Forelimb muscle (tissue), 1 donor: ENCODE measurements at places on chromosomes 12 and 14.

DNA sequence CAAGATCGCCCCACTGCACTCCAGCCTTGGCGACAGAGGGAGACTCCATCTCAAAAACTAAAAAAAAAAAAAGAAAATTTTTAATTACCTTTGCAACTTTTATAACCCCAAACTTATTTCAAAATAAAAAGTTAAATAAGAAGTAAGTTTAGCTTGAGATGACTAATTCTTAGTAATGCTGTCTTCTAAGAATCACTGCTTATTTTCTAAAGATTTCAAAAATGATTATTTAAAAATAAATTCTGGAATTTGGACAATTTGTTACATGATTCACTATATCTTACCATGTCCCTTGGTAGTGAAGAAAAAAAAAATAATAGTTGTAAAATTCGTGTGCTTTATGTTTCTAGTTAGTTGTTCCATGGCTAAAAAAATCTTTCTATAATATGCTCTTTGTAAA, 11.6 kb upstream of the HECTD1 start:
- no peak for DNase-seq

GRCh38 chr12:114163771-114164170, 197.6 kb upstream of the RBM19 start:
- DNase-seq = no peak

GRCh38 chr12:95943330-95943842, at the start of gene AMDHD1:
Gene AMDHD1 (plus strand): TSS chr12:95943331. CDS start chr12:95943399, 68 bp downstream.
- DNase-seq = no peak

DNA sequence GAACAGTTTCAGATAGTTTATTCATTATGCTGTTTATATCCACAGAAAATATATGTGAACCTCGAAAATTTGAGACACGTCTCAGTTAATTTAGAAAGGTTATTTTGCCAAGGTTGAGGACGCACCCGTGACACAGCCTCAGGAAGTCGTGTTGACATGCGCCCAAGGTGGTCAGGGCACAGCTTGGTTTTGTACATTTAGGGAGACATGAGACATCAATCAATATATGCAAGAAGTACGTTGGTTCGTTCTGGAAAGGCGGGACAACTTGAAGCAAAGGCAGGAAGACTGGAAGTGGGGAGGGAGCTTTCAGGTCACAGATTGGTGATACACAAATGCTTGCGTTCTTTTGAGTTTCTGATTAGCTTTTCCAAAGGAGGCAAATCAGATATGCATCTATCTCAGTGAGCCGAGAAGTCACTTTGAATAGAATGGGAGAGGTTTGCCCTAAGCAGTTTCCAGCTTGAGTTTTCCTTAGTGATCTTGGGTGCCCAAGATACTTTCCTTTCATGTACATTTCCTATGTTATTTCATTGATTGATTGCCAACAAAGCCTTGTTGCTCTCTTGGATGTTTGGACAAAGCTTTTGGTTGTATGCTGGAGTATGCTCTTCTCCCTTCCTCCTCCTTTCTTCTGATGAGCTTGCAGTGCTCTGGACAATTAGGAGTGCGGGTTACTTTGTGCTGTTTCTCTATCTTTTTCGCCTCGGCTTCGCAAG, 3.2 kb downstream of the SNAPC1 start:
- DNase-seq = no peak

GRCh38 chr14:26081043-26081442, 516.8 kb downstream of the NOVA1 start:
- DNase-seq = no peak

DNA sequence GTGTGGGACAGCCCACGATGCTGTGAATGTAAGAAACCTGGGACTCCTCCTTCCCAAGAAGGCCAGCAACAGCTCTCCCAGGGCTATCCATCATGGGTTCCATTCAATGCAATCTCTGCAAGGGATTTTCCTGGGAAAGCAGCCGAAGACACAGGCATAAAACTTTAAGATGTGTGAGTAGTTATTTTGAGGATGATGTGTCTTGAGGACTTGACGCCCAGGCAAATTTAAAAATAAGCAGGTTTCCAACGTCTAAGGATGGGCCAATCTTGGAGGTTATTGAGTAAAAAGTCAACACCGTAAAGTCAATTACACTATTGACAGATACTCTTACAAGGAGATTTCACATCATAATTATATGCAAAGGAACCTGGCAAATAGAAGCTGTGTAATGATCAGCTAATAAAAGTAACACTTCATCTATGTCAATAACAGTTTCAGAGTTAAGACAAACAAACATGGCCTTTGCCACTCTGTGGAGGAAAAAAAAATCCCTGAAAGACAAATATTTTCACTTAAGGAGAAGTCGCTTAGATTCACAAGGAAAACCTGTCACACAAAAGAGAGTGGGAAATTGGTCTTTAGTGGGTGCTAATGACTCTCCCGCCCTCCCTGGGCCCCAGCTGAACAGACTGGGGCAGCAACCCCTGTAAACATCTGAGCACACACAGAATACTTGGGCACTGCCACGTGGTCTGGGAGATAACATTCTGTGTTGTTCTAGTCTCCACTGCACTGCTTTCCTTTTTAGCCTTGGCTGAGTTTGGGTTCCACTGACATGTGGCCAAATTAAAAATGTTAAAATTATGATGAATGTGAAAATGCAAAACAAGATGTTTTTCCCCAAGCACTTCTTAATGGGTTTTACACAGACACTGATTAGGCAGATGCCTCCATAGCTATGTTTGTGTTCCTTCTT, 240.9 kb downstream of the FOXN3 start:
- no peak for DNase-seq

GRCh38 chr12:43213608-43214007, 338.4 kb downstream of the ADAMTS20 start:
- DNase-seq = no peak

DNA sequence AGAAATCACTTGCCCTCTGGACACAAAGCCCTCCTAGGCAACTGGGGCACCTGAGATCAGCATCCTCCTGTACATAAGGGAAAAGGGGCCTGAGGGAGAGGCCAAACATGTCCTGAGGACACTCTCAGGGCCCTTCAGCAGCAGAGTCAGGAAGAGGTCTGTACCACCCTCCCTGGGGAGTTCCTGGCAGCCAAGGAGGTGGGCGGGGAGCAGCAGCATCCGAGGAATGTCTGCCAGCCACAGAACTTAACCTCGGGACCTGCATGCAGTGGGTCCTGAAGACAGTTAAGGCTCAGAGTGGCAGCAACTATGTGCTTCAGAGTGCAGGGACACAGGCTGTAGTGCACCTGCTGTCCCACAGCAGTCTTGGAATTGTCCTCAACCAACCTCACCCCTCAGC, 62.1 kb downstream of the SPTB start:
- DNase-seq = no peak

GRCh38 chr12:131056626-131057025, 102.9 kb downstream of the ADGRD1 start:
- no peak for DNase-seq

DNA sequence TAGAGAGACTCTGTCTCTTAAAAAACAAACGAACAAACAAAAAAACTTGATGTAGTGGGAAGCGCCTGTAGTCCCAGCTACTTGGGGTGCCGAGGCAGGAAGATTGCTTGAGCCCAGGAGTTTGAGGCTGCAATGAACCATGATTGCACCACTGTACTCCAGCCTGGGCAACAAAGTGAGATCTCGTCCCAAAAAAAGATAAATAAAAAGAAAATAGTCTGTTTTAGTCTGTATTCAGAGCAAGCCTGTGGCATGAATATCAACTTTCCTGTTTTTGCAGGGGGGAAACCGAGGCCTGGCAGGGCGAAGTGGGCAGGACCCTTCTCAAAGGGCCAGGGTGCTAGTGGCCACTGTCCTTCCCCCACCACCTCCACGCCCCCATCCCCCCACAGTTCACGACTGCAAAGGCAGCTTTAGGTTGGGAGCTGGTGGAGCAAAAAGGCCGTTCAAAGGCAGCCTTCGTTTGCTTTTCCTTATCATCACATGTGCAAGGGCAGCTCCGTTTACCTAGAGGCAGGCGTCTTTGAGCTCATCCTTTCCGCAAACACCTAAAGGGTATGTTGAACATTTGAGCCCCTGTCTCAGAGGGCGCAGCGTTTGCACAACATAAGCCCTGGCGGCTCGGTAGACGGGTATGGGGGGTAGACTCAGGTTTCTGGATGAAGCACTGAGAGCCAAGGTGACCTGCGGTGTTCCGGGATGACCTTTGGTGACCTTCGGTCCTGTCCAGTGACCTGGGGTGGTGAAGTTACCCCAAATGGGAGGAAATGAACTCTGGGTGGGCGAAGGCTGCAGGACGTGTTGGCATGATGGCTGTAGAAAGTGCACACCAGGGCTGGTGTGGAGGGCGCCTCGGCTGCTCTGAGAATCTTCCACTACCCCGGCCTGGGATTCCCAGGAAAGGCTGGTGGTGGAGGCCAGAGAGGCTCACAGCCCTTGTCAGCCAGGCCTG, 8.7 kb upstream of the MEG3 start:
- no peak for DNase-seq

- no peak for DNase-seq
These were observed 80.4 kb downstream of the DAAM1 start for GRCh38 chr14:59268858-59269257.

GRCh38 chr14:58060077-58060476, 91.9 kb downstream of the ARMH4 start:
- DNase-seq = no peak

GRCh38 chr12:22355011-22355580, 20.6 kb upstream of the ST8SIA1 start:
- DNase-seq = no peak

DNA sequence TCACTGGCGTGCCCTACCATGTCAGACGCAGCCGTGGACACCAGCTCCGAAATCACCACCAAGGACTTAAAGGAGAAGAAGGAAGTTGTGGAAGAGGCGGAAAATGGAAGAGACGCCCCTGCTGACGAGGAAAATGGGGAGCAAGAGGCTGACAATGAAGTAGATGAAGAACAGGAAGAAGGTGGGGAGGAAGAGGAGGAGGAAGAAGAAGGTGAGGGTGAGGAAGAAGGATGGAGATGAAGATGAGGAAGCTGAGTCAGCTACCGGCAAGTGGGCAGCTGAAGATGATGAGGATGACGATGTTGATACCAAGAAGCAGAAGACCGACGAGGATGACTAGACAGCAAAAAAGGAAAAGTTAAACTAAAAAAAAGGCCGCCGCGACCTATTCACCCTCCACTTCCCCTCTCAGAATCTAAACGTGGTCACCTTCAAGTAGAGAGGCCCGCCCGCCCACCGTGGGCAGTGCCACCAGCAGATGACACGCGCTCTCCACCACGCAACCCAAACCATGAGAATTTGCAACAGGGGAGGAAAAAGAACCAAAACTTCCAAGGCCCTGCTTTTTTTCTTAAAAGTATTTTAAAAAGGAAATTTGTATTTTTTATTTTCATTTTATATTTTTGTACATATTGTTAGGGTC, 13.2 kb downstream of the TRIP11 start:
- DNase-seq = no peak

DNA sequence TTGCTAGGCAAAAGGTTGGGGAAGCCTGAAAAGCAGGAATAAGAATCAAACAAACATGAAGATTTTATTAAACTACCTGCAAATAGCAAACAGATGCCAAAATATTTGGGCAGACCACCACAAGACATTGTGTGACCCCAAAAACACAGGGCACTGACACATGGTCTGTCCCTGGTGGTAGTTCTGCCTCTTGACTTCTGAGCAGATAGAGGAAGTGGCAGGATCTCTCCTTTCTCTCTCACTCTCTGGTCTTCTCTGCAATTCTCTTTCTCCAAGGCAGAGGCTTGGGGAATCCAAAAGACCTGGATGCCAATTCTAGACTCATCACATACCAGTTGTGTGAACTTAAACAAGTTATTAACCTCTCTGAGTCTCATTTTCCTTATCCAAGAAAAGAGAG, 4.3 kb upstream of the PTGDR start:
- no peak for DNase-seq

GRCh38 chr14:77554816-77555599, 56.4 kb upstream of the ISM2 start:
- DNase-seq = no peak

GRCh38 chr12:32261638-32262037, 137.7 kb upstream of the FGD4 start:
- DNase-seq = no peak

GRCh38 chr12:57810450-57810849, 8.1 kb downstream of the AVIL start:
- no peak for DNase-seq

DNA sequence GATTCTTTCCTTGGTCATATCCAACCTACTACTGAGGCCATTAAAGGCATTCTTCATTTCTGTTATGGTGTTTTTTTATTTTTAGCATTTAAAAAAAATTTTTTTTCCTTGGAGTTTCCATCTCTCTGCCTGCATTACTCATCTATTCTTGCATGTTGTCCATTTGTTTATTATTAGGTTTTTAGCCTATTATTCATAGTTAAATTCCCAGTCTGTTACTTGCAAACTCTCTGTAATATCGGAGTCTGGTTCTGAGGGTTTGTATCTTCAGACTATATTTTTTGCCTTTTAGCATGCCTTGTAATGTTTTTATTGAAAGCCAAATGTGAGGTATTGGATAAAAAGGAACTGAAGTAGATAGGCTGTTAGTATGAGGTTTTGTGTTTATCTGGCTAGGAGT, 284.3 kb downstream of the FUT8 start:
- DNase-seq = no peak

GRCh38 chr12:69105101-69105962, 134.0 kb upstream of the CPSF6 start:
- DNase-seq = no peak

- DNase-seq = no peak
These were observed 12.9 kb downstream of the SYNE3 start for GRCh38 chr14:95503365-95504134.

GRCh38 chr14:54085232-54085761, 128.7 kb upstream of the BMP4 start:
- no peak for DNase-seq

DNA sequence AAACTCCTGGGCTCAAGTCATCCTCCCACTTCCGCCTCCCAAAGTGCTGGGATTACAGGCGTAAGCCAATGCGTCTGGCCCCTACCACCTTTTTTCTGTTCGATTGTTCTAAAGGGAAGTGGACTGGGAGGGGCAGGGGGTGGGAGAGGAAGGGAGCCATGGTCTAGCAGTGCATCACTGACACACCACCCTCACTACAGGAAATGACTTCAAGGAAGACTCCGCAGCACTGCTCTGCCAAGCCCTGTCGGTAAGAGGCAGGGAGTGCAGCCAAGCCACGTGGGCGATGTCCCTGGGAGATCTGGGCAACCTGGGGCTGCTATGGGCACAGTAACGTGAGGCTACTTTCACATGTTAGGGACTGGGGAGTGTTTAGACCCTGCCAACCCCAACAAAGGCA, 18.0 kb downstream of the LRRC74A start:
- DNase-seq = no peak

GRCh38 chr12:126286203-126286602, 1221.0 kb downstream of the AACS start:
- no peak for DNase-seq
